ENCODE measurements at places on chromosomes 6 and 20.

DNA sequence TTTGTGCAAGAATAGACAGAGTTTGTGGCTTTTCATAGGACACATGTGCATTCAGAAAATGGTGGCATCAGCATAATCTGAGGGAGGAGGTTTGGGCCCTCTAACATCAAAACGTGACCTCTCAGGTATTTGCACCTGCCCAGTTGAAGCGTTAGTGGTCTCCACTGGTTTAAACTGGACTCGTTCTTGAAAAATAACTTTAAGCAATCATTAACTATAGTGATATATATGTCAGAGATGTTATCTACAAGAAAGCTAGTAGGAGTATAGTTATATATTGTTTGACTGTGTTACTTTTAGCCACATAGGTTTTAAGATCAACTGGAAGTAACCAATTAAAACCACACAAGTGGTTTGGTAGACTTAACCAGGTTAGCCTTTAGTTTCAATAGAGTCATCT is 607.4 kb downstream of the MAFB start:
- no peak for DNase-seq

- DNase-seq = peak; percentile 13
Measured at GRCh38 chr6:58113960-58114359, 796.5 kb downstream of the PRIM2 start.

DNA sequence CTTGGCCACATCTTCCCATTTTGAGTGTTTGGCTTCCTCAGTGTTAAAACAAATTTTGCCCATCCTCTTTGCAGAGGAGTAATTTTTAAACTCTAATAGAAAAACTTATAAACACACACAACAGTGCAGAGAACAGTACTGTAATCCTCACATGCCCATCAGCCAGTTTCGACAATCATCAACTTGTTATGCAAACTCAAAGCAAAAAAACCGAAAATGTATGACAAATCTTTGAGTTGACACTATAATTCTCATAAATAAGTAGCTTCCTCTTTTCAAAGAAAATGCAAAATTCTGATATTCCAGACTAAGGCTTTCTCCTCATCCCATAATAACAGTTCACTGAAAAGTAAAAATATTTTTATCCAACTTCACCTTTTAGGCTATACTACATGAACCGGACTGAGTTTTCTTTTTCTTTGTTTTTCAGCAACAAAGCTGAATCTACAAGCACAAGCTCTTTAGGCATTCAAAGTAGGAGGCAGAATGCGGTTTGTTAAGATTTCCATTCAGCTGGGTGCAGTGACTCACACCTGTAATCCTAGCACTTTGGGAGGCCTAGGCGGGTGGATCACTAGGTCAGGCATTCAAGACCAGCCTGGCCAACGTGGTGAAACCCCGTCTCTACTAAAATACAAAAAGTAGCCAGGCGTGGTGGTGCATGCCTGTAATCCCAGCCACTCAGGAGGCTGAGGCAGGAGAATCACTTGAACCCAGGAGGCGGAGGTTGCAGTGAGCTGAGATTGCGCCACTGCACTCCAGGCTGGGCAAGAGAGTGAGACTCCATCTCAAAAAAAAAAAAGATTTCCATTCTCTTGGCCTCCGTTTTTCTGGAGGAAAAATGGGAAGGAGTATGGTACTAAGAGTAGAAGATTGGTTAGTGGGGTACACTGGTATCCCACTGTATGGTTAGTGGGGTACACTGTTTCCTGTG is 74.8 kb downstream of the GCNT2 start:
- peak; percentile 66 for DNase-seq

- DNase-seq = peak; percentile 27
Measured at GRCh38 chr6:108113557-108114519, 39.3 kb upstream of the OSTM1 start.

DNA sequence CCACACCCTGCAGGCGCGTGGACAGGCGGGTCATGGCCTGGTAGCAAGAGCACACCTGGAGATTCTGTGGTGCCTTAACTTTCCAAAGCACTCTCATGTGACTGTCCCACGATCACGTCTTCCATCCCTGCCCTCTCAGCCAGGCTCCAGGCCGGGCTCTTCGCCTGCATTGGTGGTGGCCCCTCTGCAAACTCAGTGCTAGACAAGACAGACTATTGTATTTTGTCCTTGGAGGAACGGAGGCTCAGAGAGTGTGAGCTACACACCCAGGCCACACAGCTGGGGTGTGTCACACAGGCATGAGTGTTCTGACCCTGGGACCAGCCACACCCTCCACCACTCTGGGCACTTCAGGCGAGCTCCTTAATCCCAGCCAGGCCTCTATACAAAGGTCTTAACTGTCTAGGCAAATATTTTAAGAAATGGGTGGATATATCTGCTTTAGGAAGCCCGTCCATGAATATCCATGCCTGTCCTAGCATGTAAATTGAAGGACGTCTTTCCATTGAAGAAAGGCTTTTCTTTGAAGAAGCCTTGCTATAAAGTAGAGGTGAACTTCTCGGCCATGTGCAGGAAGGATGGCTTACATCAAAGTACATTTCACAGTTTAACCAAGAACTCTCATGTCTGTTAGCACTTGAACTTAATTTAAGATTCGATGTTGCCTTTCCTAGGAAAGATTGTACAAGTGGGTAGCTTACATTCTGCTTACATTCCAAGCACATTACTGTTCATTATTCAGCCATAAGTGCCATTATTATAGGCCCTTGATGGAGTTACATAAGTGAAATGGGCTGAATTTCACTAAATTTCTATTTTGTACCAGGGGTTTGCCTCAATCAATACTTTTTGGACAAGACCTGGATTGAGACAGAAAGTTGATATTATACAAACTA is 263.9 kb downstream of the DLL1 start:
- DNase-seq = no peak

DNA sequence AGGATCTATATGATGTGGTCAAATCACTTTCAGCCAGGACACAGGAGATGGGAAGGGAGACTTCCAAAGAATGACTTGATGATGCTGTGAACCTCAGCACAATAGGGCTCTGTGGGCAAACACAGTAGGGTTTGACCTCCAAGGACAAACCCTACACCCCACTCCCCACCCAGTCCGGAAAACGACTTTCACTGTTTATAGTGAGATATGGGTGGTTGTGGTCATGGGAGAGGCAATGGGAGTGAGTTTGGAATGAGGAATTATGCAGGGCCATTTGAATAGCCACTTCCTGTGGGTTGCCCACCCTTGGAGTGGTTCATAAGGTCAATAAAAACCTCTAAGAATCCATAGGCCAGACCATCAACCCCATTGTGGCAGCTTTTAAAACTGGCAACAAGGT is 38.4 kb upstream of the PRND start:
- DNase-seq = no peak

- DNase-seq = no peak
Measured at GRCh38 chr6:127382413-127382812, 39.0 kb upstream of the ECHDC1 start.

GRCh38 chr6:109782491-109782999 is 91.4 kb downstream of the FIG4 start:
- DNase-seq = no peak

DNA sequence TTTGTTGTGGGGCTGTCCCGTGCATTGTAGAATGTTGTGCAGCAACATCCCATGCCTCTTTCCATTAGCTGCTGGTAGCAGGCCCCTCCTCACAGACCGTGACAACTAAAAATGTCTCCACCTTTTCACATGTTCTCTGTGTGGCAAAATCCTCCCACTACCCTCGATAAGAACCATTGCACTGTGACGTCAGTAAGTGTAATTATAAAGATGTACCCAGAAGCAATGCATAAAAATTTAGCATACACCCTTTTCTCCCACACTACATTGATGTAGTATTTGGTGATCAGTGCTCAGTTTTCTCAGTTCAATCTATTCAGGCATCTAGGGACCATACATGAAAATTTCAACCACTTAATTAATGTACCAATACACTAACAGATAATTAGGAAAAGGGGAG is 389.9 kb downstream of the DOK5 start:
- no peak for DNase-seq

- no peak for DNase-seq
Measured at GRCh38 chr20:52127309-52127708, 64.3 kb downstream of the ZFP64 start.

GRCh38 chr20:38141889-38142494 is 23.1 kb downstream of the TGM2 start:
- DNase-seq = no peak

DNA sequence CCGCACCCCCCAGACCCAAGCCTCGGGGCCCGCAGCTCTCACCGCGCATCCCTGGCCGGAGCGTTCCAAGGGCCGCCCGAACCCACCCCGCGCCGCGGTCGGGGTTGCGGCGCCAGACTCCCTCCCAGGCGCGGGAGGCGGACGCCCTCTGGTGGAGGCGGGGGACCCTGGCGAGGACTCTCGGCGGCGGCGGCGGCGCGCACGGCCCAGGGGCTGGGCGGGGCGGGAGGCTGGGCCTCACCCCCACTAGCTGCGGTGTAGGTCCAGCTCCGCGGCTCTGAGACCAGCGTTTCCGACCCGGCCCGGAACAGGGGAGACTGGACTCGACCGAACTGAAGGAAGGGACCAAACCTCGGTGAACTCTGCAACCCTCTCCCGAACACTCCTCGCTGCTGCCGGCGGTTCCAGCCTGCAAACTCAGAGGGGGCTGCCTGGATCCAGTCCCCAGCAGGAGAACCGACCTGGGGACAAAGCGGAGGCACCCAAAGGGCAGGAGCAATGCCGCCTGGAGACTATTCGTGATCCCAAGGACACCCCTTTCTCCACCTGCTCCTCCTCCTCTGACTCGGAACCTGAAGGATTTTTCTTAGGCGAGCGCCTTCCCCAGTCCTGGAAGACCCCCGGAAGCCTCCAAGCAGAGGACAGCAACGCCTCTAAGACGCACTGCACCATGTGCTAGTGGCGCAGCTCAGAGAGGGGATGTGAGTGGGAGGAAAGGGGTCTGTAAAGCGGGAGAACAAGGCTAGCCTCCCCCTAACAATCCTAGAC is 859 bp upstream of the TOMM6 start:
- peak; percentile 64 for DNase-seq

DNA sequence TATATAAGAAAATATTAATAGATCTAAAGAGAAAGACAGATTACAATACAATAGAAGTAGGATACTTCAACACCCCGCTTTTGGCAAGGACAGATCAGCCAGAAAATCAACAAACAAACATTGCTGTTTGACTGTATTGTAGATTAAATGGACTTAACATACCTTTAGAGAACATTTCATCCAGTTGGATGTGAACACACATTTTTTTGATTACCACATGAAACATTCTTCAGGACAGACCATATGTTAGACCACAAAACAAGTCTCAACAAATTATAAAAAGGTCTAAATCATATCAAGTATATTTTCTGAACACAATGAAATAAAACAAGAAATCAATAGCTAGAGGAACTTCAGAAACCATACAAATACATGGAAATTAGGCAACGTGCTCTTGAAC is 148.2 kb downstream of the TRMT11 start:
- DNase-seq = no peak

Data from H4 (cell line).